ENCODE measurements at places on chromosomes 12 and 14.

DNA sequence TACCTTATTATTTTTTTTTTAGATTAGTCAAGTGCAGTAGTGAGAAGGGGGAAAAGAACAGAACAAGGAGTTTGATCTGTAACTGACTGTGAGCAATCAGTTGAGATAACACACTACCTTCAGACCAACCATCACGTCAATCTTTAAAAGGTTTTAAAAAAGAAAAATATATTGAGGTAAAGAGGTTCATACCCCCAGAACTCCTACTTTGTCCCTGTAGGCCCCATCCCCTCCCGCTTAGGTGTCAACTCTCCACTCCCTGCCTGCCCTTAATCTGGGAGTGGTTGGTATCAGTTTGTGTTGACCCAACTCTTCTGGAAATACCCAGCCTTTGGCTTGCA lies 16.2 kb downstream of the MMP14 start:
- DNase-seq = no peak

- DNase-seq = no peak
Measured at GRCh38 chr14:26261368-26262122, 336.3 kb downstream of the NOVA1 start.

GRCh38 chr14:100526057-100526456 lies 61.2 kb downstream of the BEGAIN start:
- DNase-seq = no peak

DNA sequence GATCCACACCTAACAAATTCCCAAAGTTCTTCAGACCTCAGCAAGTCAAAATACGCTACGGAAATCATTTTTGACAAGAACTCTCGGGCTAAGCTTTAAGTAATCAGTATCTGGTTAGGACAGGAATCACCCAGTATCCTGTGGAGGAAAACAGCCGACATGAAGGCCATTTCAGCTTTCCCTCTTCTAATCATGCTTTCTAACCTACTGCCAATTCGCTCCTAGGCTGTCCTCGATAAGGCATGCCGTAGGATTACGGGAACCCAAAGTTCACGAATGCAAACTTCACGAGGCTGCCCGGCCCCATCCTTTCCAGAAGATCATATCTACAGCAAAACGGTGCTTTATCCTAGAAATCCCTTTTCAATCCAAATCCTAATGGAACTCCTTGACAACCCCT lies 81.8 kb upstream of the PTPRB start:
- DNase-seq = no peak

- DNase-seq = no peak
Measured at GRCh38 chr12:9091891-9092598, 23.7 kb downstream of the A2M start.

DNA sequence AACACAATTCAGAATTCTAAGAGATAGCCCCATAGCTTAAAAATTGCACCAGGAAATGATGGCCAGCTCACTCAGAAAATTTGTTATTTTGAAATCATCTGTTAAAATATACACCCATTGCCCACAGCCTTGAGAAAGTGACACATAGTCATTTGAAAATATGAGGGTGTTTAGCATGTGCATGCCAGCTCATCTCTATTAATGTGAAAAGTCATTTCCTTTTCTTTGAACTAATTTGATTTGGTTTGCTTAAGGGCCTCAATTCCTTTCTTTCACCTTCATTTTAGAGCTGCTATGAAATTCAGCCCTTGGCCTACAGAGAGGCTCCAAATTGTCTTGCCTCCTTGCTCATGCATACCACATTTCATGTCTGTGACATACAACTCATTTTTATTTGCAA lies 241.4 kb downstream of the PHLDA1 start:
- DNase-seq = no peak

GRCh38 chr12:108586306-108586705 lies 11.6 kb downstream of the TMEM119 start:
- no peak for DNase-seq

GRCh38 chr12:55741931-55742680 lies 816 bp upstream of the GDF11 start:
- DNase-seq = no peak

- no peak for DNase-seq
Measured at GRCh38 chr12:23704992-23705943, 244.2 kb downstream of the SOX5 start.

DNA sequence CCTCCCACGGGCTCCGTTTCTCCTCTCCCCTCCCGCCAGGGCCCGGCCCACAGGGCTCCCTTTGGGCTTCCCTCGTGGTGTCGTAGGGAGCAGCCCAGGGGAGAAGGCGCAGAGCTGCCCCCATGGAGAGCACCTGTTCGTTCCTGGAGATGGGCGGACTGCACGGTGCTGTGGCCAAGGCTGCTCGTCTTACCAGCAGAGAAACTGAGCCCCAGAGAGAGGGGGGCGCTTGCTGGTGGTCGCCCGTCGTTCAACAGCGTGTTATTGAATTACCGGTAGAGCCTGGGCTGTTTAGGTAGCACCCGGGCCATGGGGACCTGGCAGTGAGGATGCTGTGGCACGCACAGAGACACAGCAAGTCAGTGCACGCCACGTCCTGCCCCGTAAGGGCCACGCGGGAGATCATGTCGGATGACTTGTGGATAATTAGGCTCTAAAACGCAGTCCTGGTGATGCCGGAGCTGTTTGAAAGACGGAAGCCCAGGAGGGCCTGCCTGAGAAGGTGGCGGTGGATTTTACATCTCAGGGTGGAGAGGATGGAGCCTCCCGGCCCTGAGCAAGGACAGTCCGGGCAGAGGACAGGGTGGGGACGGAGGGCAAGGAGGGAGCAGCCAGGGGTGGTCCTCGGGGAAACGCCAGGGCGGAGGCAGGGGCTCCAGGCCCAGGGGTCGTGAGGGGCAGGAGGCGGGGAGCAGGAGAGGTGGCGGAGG lies 134.4 kb downstream of the ADGRD1 start:
- no peak for DNase-seq

DNA sequence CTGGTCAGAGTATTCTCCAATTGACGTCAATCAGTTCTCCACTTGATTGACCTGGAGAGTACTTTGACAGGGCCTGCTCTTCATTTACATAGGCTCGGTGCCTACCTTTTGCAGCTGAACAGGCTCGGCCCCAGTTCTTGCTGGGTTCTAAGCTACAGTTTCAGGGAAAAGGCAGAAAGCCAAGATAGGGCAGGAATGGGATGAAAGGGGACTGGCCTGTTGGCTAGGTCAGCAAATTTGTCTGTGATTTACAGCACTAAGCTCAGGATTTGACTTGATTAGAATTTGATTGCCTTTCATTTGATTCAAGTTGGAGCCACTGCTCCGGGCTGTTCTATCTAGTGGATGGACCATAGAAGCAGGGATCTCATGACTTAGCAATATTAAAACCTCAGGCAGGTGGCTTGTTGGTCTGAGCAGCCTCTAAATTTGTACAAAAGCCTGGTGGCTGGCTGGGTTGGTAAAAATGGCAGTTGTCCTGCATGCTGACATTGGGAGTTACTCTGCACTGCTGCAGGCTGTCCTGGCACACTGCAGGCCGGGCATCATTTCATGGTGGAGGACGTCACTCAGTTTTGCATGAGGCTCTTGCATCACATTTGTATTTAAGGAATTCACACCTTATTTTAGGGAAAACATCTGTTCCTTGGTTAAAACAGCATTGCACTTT lies 71.8 kb downstream of the BICD1 start:
- no peak for DNase-seq

DNA sequence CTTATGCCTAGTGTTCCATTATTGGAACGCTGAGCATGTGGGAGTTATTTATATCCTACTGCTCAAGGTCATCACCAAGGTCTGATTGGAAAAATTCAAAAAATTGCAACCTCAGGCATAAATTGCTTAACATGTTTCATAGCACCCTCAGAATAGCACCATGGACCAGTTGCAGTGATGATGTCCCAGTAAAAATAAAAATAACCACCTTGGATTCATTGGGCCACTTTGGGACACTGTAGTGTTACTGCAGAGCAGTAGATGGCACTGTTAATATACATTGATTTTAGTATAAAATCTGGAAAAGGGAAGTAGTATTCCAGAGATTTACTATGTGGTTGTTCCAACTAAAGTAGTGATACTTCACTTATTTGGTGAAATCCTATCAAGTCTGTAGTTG lies 31.0 kb upstream of the PTCSC3 start:
- no peak for DNase-seq

- DNase-seq = no peak
Measured at GRCh38 chr12:30041096-30041495, 257.4 kb upstream of the TMTC1 start.

DNA sequence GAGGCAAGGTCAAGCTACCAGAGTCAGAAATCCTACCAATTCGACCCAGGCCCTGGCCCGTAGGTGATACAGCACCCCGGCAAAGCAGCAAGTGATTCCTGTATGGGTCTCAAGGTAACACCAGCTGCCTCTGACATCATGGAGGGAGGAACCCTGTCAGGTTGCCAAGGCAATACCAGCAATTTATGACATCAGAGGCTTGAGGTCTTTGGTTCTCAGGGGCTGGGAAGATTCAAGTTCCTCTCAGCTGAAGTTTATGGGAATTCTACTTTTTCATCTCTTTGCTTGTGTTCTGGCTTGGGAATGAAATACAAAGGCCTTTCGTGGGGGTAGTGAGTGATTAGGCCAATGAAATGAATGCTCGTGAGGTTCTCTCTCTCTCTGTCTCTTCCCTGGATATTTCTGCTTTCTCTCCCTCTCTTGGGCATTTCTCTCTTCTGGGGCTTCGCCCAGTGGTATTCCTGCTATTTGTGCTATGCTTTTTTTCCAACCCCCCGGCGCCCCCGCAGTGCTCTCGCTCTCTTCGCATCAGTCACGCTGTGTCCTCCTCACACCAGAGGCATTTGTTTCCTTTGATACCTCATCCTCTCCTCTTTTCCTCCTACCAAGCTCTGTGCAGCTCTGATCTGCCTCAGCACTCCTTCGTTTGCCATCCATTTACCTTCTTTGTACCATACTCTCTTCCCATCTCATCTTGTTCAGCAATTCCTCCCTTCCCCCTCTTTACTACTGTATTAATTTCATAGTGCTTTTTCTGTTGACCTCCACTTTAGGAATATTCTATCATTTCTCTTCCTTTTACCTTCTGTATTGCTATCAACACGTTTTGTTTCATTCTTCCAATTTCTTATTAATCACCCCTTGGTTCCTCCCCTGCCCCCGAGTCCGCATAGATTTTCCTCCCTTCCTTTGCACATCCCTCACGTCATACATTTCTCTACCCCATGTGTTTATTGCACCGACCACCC lies 2.9 kb downstream of the ZFHX2 start:
- DNase-seq = no peak

Measured in T1000 (cell line).